Anterior cingulate cortex (tissue), 58 donors: ENCODE measurements at places on chromosomes 2 and 18.

DNA sequence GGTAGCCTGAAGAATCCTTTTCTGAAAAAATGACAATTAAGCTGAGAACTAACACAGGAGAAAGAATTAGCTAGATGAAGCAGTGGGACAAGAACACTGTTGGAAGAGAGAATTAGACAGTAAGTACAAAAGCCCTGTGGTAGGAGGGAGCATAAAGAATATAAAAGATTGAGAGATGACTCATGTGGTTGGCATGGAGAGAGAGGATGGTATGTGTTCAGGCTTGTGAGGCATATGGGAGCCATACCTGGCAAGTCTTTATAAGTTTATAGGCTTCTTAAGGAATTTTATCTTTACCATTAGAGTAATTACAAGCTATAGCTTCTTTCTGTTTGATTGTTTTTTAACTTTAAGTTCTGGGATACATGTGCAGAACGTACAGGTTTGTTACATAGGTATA lies 325.0 kb downstream of the ARL6IP6 start:
- no peak for DNase-seq

DNA sequence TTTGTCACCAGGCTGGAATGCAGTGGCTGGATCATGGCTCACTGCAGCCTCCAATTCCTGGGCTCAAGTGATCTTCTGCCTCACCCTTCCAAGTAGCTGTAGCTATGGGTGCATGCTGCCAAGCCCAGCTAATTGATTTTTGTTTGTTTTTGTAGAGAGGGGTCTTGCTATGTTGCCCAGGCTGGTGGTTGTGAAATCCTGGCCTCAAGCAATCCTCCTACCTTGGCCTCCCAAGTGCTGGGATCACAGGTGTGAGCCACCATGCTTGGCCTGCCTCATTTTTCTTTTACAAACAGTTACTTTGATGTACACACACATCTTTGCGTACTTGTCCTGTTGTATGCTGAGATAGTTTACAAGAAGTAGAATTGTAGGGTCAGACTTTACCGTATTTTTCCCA lies 13.1 kb upstream of the ANKRD12 start:
- DNase-seq, result no peak

- no peak for DNase-seq
Measured at GRCh38 chr18:2304378-2305175, 266.7 kb downstream of the METTL4 start.

- DNase-seq, result no peak
Measured at GRCh38 chr18:3993941-3994687, 461.0 kb downstream of the DLGAP1 start.

DNA sequence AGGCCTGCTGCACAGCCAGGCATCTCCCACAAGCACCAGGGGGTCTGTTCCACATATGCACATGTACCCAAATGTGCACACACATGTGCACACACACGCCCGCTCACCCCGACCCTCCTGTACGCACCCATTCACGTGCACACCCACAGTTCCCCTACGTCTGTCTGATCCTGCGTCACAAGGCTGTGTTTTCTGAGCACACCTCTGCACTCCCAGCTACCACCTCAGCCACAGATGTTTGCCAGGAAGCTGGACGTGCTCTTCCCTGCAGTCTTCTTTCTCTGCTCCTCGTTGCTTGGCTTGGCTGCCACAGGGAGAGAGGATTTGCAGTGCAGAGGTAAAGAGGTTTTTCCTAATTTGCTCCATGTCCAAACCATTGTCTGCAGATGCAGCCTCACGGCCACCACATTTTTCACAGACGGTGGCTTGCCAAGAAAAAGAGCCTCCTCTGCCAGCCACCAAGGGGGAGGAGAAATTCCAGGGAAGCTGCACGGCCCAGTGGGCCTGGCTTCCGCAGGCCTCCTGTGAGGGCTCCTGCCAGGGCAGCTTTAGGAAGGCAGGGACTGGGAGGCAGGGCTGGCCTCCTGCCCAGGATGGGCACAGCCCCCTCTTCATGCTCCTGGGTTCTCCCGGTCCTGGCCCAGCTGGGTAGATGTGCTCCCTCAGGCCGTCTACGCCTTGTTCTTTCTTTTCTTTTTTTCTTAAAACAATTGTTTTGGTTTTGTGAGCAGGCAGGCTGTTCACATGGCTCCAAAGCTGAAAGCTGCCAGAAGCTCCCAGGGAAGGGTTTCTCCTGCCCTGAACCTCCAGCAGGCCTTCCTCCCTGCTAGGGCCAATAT lies 29.3 kb upstream of the HS6ST1 start:
- DNase-seq, result peak; percentile 60

- no peak for DNase-seq
Measured at GRCh38 chr2:227477291-227477690, 5.3 kb downstream of the AGFG1 start.

DNA sequence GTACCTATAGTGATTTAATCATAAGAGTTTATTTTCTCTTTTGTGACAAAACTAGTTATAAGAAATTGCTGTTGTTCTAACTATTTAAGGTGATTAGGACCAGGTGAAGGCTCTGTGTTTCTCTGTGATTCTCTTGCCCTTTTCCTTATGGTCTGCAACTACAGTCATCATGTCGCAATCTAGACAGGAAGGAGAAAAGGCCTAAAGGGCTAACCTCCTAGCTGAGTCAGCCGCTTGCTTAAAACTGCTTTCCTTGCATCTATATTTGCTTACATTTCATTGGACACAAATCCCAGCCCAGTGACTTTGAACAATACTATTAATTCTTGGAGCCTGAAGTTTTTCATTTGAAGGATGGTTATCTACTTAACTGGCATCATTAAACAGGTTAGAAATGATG lies 93.1 kb downstream of the PIK3C3 start:
- no peak for DNase-seq

- DNase-seq, result no peak
Measured at GRCh38 chr2:219182331-219183150, 4.5 kb downstream of the RETREG2 start.

GRCh38 chr2:175151791-175152190 lies 16.2 kb downstream of the ATF2 start:
- no peak for DNase-seq

DNA sequence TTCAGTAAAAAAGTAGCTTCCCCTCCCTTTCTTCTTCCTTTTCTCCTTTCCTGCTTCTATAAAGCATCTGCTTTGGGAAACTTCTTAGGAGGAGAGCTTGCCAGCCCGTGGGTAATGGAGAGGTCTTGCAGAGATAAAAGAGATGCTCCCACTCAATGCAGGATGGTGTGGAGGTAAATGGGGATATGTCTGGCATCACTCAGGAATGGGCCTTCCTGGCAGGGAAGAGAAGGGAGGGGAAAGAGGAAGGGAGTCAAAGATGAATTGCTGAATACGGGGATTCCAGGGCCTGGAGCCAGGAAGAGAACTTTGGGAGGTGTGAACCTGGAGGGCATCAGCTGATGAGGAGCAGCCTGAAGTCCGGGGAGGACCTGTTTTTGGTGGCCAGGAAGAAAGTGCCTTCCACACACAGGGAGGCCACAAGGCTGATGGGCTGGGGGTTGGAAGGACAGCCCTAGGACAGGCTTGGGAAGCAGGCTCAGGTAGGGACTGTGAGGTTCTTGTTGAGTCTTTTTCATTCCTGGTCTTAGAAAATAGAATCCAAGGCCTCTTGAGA lies 25.2 kb downstream of the IL1B start:
- no peak for DNase-seq

- DNase-seq, result no peak
Measured at GRCh38 chr2:196466581-196466980, 172.9 kb upstream of the CCDC150 start.

DNA sequence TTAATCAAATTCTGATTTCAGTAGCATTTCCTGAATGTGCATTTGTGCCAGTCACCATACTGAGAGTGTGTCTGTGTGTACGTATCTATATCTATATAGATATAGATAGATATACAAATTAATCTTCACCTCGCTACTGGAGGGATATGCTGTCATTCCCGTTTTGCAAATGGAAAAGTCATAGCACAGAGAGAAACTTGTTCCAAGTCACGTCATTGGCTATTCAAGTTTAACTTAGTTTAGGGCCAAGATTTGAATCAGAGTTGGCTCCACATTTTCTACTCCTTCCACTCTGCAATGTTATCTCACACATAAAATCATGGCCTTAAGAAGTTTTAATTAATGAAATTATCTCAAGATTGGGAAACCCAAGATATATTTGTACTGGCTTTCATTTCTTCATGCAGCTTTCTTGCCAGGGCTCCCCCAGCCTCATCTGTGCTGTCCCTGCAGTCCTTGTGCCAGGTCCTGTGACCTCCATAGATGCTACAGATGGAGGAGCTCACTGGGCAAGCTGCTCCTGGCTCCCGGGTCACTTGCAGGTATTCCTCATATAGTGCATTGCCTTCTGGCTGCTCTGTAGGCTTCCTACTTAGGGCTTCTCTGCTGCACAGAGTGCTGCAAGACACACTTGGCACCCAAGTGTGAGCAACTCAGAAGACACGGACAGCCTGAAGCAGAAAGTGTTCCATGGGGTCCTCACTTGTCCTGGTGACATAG lies 245.8 kb downstream of the KCNS3 start:
- DNase-seq, result no peak

- peak; percentile 13 for DNase-seq
Measured at GRCh38 chr2:233413559-233414272, 59.4 kb downstream of the DGKD start.

- no peak for DNase-seq
Measured at GRCh38 chr2:37244017-37244416, 12.6 kb downstream of the NDUFAF7 start.

DNA sequence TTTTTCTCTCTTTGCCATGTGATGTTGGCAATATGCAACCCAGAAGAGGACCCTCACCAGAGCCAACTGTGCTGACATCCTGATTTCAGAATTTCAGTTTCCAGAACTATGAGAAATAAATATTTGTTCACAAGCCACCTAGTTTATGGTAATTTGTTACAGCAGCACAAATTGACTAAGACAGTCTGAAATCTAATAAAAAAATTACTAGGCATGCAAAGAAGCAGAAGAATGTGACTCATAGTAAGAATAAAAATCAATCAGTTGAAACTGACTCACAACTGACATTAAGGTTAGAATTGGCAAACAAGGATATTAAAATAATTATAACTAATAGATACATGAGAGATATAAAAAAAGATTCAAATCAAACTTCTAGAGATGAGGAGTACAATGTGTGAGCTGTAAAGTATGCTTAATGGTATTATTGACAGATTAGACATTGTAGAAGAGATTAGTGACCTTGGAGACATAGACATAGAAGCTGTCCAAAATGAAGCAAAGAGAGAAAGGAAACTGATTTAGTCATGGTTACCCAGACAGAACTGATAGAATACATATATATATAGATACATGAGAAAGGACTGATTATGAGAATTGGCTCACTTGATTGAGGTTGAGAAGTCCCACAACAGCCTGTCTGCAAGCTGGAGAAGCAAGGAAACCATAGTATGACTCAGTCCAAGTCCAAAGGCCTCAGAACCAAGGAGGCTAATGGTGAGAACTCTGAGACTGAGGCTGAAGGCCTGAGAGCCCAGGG lies 27.8 kb upstream of the TTC39C start:
- no peak for DNase-seq

- DNase-seq, result peak; percentile 4
Measured at GRCh38 chr18:49399003-49399402, 61.4 kb downstream of the DYM start.

GRCh38 chr2:64124571-64124970 lies 19.6 kb downstream of the PELI1 start:
- DNase-seq, result no peak

GRCh38 chr2:166627893-166628292 lies 133.8 kb upstream of the SCN7A start:
- DNase-seq, result no peak

DNA sequence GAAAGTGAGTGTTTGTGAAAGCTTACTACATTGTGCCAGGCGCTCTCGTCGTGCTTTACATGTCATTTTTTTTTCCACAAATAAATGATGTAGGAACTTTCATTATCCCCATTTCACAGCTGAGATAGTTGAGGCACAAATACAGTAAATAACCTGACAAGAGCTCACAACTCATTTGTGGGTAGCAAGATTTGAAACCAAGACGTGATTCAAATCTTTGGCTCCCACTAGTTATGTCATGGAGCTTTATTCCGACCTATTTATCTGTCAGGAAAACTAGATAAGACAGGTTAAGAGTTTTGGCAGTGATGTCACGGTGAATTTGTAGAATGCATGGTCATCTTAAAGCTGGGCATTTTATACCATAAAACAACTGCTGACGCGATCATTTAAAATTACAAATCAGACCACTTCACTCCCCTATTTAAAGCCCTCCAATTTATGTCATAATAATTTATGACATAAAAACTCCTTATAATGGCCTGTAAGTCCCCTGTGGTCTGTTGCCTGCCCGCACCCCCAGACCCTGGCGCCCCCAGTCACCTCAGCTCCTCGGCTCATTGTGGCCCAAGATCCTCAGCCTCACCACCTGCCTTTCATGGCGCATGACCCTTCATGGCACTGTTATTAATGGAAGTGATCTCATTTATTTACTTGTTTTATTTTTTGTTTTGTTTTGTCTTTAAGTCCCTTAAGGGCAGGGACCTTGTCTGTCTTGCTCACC lies 678 bp upstream of the ZNF24 start:
- DNase-seq, result no peak

- DNase-seq, result no peak
Measured at GRCh38 chr2:240786871-240787311, 33.1 kb downstream of the KIF1A start.

DNA sequence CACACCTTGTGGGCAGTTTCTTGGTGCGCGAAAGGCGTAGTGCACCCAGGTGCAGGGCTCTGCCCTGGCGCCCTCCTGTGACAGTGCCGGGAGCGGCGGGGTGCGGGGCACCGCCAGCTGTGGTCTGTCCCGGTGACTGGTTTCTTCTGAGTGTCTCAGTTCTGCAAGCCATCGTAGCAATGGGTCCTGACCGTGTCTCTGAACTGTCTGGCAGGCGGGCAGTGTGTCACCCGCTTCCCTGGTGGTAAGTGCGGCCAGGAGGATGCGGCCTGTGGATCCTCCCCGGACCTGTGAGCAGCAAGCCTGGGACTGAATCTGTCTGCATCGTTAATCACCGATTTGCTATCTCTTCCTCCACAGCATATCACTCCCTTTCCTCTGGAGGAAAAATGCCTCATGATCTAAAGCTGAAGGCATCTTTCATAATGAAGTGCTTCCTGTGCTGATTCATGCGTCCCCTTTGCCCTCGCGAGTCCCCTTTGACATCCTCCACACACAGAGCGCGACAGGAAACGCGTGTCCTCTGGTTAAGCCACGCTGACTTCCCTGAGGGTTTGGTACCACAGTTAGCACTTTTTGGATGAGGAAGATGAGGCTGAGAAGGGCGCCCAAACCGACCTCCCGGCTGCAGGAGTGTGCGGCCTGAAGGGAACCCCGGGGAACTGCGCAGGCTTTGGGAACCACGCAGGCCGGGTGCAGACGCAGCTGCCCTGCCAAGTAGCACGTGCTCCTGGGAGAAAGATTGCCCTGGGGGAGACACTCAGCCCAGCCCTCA lies 416.0 kb upstream of the HS6ST1 start:
- no peak for DNase-seq

DNA sequence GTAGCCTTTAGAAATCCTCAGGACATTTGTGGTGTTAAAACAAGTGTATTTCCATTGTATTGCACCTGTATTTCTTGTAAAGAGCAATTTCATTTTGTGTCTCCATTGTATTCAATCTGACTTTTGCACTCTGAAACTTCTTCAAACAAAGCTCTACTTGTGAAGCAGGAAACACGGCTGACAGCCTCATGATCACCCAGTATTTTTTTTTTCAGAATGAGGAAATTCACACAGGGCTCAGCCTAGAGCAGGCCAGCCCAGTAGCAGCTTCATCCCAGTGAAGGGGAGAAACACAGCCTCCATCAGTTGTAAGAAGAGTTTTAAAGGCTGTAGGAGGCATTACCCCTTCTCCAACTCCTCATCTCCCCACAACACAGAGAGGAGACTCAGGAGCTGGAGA lies 175.9 kb upstream of the KLHL29 start:
- no peak for DNase-seq
